Progenitor cell of endocrine pancreas (in vitro differentiated cells): ENCODE measurements at places on chromosomes 11 and 22.

DNA sequence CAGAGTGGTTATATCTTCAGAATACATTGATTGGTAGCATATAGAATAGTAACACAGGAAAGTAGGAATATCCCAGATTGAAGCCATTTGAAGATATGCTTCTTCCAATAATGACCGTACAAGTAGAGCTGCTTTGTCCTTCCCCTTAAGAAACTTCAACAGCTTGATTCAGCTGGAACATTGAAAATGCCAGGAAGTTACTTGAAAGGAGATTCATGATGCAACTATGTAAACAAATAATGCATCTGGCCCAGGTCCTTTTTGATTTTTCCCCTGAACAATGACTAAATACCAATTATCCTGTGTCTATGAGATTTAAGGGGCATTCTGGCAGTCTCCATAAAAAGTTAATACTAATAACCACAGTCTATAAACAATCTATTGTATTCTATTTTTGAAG lies 3.0 kb downstream of the DKK3 start:
- peaks cover 9% of the 10 kb centered on the region for H3K36me3 ChIP-seq
- peaks cover 11% of the 10 kb centered on the region for H3K27me3 ChIP-seq
- H3K27ac ChIP-seq, result no peak overlapping the region
- H3K4me1 ChIP-seq, result peaks cover 16% of the 10 kb centered on the region

DNA sequence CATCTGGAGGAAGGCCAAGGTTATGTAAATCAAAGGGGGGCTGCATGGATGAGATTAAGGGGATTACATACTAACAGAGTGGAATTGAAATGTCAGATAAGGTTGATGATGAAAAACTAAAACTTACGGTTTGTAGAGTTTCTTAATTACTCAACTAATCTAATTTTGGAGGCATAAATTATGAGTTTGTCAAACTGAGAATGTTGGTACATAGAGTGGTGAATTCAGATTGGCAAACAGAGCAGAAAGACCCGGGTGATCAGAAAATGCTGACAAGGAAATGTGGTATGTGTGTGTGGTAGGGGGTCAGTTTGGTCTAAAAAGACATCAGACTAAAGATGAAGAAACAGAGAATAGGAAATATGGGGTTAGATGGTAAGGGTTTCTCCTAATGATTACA lies 11.0 kb downstream of the MS4A6E start:
- H3K4me3 ChIP-seq, result no peak overlapping the region
- peaks cover 10% of the 10 kb centered on the region for H3K4me1 ChIP-seq
- no peaks in the 10 kb centered on the region for H3K36me3 ChIP-seq
- DNase-seq, result no peak

DNA sequence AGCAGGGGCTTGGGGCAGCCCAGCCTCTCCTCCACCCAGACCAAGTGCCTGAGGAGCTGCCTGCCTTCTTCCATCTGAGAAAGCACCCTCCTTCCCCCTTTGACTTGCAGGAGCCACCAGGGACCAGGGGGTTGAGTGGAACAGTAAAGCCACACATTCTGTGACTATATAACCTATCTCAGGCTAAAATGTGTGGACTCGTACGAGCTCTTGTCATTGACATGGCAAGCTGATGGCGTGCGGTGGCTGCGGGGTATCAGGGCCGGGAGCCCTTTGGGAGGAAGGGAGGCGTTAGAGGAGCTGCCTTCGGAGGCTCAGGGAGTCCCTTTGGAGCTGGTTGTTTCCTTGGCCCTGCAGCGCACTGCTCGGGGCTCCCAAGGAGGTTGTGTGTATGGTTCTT lies 84.5 kb downstream of the CEP164 start:
- H3K27ac ChIP-seq, result no peak overlapping the region
- no peak for DNase-seq
- H3K4me3 ChIP-seq, result no peak overlapping the region
- H3K4me1 ChIP-seq, result no peaks in the 10 kb centered on the region

GRCh38 chr11:63839508-63840355 lies 822 bp downstream of the MARK2 start:
- H3K4me3 ChIP-seq, result peak overlapping the region; percentile 92
- peaks cover 4% of the 10 kb centered on the region for H3K36me3 ChIP-seq
- peaks cover 50% of the 10 kb centered on the region for H3K4me1 ChIP-seq
- H3K27ac ChIP-seq, result peak overlapping the region; percentile 96
- no peak for DNase-seq

DNA sequence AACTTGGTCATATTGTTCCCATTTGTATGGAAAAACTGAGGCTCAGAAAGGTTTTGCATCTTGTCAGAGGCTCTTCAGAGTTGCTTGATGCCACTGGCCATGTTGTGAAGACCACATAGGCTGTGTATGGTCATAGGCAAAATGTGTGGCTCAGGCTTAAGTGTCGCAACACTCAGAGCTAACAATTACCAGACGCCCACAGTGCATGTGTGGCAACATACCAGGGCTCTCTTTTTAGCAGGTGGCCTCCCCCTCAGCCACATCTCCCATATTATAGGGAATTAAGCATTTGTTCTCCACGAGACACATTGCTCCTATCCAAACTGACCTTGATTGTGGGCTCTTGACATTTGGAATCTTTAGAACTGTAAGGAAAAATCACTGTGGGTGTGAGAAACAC lies 802.5 kb downstream of the DLG2 start:
- no peak for DNase-seq
- H3K27me3 ChIP-seq, result no peaks in the 10 kb centered on the region
- no peaks in the 10 kb centered on the region for H3K4me1 ChIP-seq
- H3K36me3 ChIP-seq, result no peaks in the 10 kb centered on the region
- H3K4me3 ChIP-seq, result no peak overlapping the region
- H3K27ac ChIP-seq, result no peak overlapping the region

DNA sequence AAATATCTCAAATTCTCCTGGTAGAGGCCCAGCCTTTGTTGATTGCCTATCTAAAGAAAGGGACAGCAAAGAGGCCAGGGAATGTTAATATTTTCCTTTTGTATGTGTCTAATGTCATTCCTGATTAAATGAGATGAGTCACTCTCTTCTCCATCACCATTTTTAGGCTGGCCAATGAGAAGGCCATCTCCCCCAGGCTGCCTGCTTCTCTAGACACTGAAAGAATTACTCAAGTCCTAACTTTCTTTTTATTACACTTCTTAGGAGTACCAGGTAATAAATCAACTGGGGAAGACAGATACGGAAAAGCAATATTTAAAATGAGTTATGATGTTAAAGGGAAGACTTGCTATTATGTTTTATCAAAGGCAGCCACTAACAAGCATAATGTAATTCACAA lies 259.2 kb upstream of the SORL1-AS1 start:
- H3K4me3 ChIP-seq, result no peak overlapping the region
- no peaks in the 10 kb centered on the region for H3K27me3 ChIP-seq
- DNase-seq, result no peak

GRCh38 chr11:130088919-130089673 lies 19.4 kb downstream of the APLP2 start:
- H3K4me3 ChIP-seq, result no peak overlapping the region
- no peaks in the 10 kb centered on the region for H3K27me3 ChIP-seq
- H3K36me3 ChIP-seq, result peaks cover 15% of the 10 kb centered on the region
- peaks cover 32% of the 10 kb centered on the region for H3K4me1 ChIP-seq
- no peak overlapping the region for H3K27ac ChIP-seq

GRCh38 chr22:37218771-37219411 lies 6.6 kb upstream of the SSTR3 start:
- no peaks in the 10 kb centered on the region for H3K36me3 ChIP-seq
- H3K4me3 ChIP-seq, result no peak overlapping the region
- no peak overlapping the region for H3K27ac ChIP-seq
- no peak for DNase-seq
- H3K27me3 ChIP-seq, result peaks cover 8% of the 10 kb centered on the region

DNA sequence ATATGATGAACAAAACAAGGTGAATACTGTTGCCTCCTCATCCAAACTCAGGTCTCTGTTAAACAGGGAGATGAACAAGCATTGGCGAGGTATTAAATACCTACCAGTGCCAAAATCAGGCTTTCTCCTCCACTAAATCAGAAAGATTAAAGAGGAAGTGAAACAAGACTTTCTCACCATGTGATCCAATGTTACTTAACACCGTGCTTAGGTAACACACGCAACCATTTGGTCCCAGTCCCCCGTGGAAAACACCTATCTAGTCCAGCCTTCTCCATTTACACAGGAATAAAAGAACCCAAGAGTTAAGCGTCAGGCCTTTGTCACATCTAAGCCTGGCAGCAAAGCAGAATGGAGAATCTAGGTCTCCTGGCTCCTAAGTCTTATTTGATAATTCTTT lies 34.5 kb downstream of the TENM4 start:
- no peak overlapping the region for H3K4me3 ChIP-seq
- no peaks in the 10 kb centered on the region for H3K27me3 ChIP-seq
- DNase-seq, result no peak
- H3K27ac ChIP-seq, result no peak overlapping the region
- H3K4me1 ChIP-seq, result peaks cover 17% of the 10 kb centered on the region
